ENCODE measurements at places on chromosomes 2 and 18. TPM values are rescaled to one million over a fixed set of nuclear protein-coding genes. Genes with fewer than 3 reads are reported as not detected.

Gene NTSR2
- not detected for total RNA-seq

Gene CNOT9
- 94.2 TPM for total RNA-seq

- no peak for DNase-seq
Observed at GRCh38 chr2:238719641-238720040, 128.2 kb upstream of the TWIST2 start.

- no peak for DNase-seq
Observed at GRCh38 chr2:150762571-150762970, 275.1 kb upstream of the RND3 start.

Measured in OCI-LY7 (cell line).